Stimulated activated CD4-positive, alpha-beta T cell treated with anti-CD3 and anti-CD28 coated beads, TNF-alpha, amount 100 ng/mL, for 1 hour (primary cell): ENCODE measurements at places on chromosomes 11 and 22.

DNA sequence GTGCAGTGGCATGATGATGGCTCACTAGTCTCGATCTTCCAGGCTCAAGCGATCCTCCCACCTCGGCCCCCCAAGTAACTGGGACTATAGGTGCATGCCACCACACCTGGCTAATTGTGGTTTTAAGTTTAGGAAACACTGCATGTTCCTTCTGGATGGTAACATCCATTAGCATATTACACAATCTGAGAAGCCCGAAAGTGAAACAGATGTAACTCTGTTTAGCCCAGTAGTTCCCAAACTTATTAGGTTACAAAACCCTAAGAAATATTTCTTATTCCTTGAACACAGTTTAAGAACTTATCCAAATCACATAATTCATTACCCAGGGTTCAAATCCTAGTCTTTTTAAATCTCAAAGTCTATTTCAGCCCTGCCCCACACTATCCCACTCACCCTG lies 28.3 kb downstream of the POLDIP3 start:
- no peak for DNase-seq

GRCh38 chr11:110305169-110306018 lies 9.0 kb upstream of the RDX start:
- no peak for DNase-seq

DNA sequence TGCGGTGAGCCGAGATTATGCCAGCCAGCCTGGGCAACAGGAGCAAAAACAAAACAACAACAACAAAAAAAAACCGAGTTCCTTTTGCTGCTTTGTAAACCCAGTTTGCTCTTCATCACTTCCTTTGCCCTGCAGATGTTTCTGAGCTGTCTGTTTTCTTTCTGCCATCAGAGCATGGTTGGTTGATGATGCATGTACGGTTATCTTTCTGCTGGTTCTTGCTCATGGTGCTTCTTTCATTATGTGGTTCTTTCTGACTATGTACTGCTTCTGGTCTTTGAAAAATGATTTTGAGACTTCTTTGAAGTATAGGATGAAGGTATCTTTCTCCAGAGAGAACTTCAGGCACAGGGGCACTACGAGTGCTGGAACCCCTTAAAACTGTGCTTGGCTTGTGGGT lies 13.2 kb downstream of the TANGO2 start:
- DNase-seq = no peak

GRCh38 chr22:37226087-37226486 lies 13.8 kb upstream of the SSTR3 start:
- DNase-seq = no peak

- DNase-seq = no peak
Observed at GRCh38 chr11:132920451-132921096, 611.7 kb downstream of the OPCML start.
